ENCODE measurements at places on chromosomes 1 and 21. TPM values are rescaled to one million over a fixed set of nuclear protein-coding genes. Genes with fewer than 3 reads are reported as not detected.

Gene APCS
- not detected for total RNA-seq

Gene CD1B
- total RNA-seq = not detected

Gene CASZ1
- total RNA-seq = 4.1 TPM

Gene ECM1
- total RNA-seq = 3.6 TPM

Gene PTGS2
- total RNA-seq = 1.5 TPM

Gene PERM1
- total RNA-seq = 0.31 TPM

Gene LAPTM5
- total RNA-seq = 0.15 TPM

Gene RBM34
- 67.6 TPM for total RNA-seq

GRCh38 chr1:17596651-17597509 is 57.4 kb downstream of the ARHGEF10L start:
- H3K27me3 ChIP-seq = no peaks in the 10 kb centered on the region
- H3K27ac ChIP-seq = no peak overlapping the region
- H3K4me1 ChIP-seq = peaks cover 13% of the 10 kb centered on the region

DNA sequence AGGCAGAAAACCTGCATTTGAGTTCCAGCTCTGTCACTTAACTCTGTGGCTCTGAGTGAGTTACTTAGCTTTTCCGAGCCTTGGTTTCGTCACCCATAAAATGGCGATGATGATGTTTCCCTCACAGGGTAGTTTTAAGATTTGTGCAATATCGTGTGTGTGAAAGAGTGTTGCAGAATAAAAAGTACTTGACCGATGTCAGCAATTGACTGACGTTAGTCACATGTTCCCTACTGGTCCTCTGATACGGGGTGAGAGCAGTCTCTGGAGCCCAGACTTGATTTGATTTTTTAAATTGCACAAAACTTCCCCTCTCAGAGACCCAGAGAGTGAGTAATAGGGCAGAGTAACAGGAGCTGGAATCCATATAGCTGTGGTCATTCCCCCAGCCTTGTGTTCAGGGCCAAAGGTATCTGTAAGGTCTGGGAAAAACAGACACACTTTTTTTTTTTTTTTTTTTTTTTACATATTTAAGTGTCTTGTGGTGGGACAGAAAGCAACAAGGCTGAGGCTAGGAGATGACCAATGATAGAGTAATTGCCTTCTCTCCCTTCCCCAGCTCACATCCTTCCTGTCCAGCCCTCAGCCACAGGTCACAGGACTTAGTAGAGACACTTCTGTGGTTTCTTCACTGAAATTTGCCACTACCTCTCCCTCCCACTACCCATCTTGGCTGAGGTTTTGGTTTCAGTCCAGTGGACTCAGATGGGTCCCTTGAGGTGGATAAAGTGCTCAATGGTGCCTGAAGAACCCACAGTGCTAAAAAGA is 2.0 kb downstream of the FCER1G start:
- peak overlapping the region; percentile 72 for H3K27ac ChIP-seq
- no peaks in the 10 kb centered on the region for H3K27me3 ChIP-seq
- H3K4me1 ChIP-seq = peaks cover 8% of the 10 kb centered on the region
- no peak overlapping the region for H3K4me3 ChIP-seq

DNA sequence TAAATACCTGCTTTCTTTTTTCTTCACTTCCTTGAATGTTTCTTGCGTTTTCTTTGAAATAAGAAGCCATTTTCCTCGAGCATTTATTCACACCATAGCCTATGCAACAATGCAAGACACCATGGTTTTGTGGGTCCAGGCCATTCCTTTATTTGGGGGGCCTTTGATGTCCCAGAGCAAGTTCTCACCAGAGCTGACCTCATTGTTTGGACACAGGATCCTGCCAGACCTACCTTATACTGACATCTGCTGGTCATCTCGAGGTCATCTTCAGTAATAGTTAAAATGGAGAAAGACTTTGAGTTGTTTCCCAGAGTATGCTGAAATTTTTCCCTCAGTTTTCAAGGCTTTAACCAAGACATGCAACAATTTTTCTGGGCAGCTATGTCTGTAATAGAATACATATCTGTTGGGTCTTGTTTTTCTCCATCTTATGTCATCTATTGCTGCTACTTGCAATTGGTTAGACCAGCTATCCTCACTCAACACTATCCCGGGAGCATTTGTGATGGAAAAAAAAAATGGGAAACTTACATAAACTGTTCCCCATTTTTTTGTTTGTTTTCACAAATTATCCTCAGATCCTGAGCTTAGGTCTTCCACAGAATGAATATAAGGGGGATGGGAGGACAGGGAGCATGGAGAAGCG is 34.0 kb upstream of the BACE2 start:
- H3K4me1 ChIP-seq = peaks cover 2% of the 10 kb centered on the region
- no peak overlapping the region for H3K4me3 ChIP-seq
- no peak for DNase-seq
- H3K27me3 ChIP-seq = peaks cover 4% of the 10 kb centered on the region
- no peak overlapping the region for H3K27ac ChIP-seq
- no peaks in the 10 kb centered on the region for H3K36me3 ChIP-seq

DNA sequence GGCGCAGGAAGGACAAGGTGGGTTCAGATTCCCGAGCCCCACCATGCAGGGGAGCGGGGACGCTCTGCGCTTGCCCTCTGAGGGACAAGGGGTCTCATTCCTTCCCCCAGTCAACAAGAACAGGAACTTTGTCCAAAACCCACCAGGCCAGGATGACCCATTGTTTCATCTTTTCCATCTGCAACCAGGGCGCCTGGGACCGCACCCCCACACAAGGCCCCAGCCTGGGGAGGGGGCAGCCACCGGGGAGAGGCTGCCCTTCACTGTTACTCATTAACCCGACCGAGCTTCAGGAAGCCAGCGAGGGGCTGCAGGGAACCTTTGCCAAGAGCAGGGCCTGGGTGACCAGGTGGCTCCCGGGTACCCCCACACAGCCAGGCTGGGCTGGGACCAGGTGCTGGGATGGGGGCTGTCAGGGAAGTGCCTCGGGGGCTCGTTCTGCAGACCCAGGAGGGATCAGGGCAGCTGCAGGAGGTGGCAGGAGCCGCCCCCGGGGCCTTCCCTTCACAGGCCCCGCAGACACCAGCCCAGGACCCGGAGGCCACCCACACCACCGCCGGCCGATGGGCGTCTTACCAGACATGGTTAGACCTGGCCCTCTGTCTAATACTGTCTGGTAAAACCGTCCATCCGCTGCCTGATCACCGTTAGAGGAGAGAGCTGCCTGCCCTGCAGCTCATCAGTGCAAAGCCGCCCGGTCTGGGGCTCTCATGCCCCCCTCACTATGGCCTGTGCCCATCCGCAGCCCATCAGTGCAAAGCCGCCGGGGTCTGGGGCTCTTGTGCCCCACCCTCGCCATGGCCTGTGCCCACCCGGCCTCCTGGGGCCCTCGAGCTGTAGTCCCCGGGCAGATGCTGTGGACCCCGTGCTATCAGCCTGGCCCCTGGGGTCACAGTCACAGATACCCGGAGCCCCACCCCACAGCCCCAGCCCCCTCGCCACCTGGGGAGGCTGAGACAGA is 4.9 kb upstream of the TTLL10 start:
- H3K27me3 ChIP-seq = peaks cover 4% of the 10 kb centered on the region
- peaks cover 4% of the 10 kb centered on the region for H3K4me1 ChIP-seq
- H3K4me3 ChIP-seq = no peak overlapping the region
- peak; percentile 93 for DNase-seq

DNA sequence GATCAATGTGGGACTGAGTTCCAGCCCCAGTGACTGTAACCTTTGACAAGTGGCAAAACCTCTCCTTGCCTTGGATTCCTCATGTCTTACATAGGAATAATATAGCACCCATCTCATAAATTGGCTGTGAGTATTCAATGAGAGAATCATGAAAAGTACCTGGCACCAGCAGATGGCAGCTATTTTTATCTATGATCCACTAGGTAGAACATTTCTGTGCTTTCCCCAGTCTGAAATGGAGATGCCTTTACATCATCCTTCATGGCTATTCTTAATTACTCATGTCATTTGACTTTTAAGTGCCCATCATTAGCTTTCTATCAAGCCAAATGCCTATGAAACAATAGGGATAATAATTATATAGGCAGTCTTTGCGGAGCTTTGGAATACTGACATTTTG is 130.1 kb downstream of the TGFB2 start:
- no peak for DNase-seq
- peak overlapping the region; percentile 89 for H3K27ac ChIP-seq
- no peak overlapping the region for H3K4me3 ChIP-seq
- H3K27me3 ChIP-seq = no peaks in the 10 kb centered on the region

- no peak for DNase-seq
- H3K4me1 ChIP-seq = peaks cover 47% of the 10 kb centered on the region
- H3K4me3 ChIP-seq = no peak overlapping the region
- no peaks in the 10 kb centered on the region for H3K27me3 ChIP-seq
These were observed 7.3 kb upstream of the IFNGR2 start for GRCh38 chr21:33395891-33396331.

GRCh38 chr1:44775930-44776729 is 790 bp downstream of the RPS8 start:
- no peak for DNase-seq
- H3K4me3 ChIP-seq = peak overlapping the region; percentile 91
- peak overlapping the region; percentile 87 for H3K27ac ChIP-seq
- H3K36me3 ChIP-seq = peaks cover 22% of the 10 kb centered on the region
- H3K27me3 ChIP-seq = no peaks in the 10 kb centered on the region
- peaks cover 35% of the 10 kb centered on the region for H3K4me1 ChIP-seq

- H3K27ac ChIP-seq = no peak overlapping the region
- H3K4me3 ChIP-seq = no peak overlapping the region
- peaks cover 50% of the 10 kb centered on the region for H3K4me1 ChIP-seq
- peaks cover 8% of the 10 kb centered on the region for H3K36me3 ChIP-seq
These were observed 2.4 kb downstream of the DMRTA2 start for GRCh38 chr1:50420689-50421365.

DNA sequence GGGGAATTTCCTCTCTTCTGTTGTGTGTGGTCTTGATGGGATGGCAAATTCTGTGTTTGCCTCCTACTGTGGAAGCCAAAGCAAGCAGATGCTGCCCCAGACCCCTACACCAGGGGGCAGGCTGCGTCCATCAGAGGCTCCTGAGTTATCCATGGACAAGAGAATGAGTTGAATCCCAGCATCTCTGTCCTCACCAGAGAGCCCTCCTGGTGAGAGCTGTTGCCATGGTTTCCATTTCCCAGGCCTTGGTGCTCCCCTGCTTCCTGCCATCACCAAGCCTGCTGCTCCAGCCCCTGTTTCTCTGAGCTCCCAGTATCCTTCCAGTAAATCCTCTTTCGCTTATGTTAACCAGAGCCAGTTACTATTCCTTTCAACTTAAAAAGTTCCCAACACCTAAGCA is 20.4 kb upstream of the GNG12 start:
- H3K27ac ChIP-seq = no peak overlapping the region
- no peaks in the 10 kb centered on the region for H3K36me3 ChIP-seq
- H3K4me3 ChIP-seq = no peak overlapping the region
- H3K27me3 ChIP-seq = no peaks in the 10 kb centered on the region
- peaks cover 28% of the 10 kb centered on the region for H3K4me1 ChIP-seq

DNA sequence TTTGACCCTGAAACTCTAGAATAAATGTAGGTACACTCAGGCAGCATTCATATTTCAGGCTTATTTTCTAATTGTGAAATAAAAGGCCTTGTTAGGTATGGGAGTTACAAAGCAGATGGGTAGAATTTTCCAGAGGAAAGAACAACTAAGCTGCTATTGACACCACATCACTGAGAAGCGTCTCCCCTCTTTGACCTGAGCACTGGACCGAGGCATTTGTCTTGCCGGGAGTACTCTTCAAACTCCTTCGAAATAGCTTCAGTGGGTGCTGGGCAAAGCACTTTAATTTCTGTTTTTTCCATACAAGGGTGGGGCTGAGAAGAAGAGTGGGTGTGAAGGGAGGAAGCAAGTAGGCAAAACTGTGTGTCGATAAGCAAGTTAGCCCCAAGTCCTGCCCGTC is 36.4 kb downstream of the ABCA4 start:
- H3K36me3 ChIP-seq = no peaks in the 10 kb centered on the region
- H3K27me3 ChIP-seq = no peaks in the 10 kb centered on the region
- no peak overlapping the region for H3K4me3 ChIP-seq
- H3K27ac ChIP-seq = no peak overlapping the region
- peaks cover 13% of the 10 kb centered on the region for H3K4me1 ChIP-seq

DNA sequence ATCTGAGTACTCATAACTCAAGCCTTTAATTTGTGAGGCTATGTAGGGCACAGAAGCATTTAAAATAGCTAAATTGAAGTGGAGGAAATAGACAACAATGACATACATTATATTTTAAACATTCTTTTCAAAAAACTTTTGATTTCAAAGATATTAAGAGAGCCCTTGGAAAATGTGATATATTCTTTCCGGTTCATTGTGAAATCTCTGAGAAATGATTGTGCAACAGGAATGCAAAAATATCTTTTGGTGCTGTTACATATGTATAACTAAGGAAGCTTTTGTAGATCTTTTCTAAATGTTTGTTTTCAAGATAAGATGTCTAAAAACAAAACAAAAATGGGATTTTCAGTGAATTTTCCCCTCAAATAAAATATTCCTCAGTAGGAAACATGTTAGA is 185.2 kb downstream of the LEPR start:
- H3K27ac ChIP-seq = no peak overlapping the region
- H3K4me3 ChIP-seq = no peak overlapping the region
- H3K36me3 ChIP-seq = no peaks in the 10 kb centered on the region
- no peaks in the 10 kb centered on the region for H3K27me3 ChIP-seq
- DNase-seq = no peak
- H3K4me1 ChIP-seq = no peaks in the 10 kb centered on the region

DNA sequence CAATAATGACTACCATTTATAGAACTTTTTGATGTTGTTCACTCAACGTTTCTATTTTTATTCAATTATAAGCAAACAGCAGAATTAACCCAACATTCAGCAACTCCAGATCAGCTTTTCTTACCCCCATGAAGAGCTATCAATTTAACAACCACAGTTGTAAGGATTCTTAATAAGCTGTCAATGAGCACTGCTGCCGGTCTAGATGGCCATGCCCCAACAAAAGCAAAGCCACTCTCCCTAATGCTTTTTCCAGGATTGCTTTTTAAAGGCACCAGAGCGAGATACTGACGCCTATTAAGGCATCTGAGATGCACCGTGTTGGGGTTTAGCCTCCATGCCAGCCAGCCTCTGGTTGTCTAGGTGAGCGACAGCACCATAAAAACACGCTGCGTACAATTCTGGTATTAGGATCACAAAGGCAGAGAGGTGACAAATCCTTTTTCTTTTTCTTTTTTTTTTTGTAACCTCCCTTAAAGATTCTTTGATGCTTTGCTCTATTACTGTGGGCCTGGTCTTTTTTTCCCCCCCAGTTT is 39.5 kb downstream of the PTPRC start:
- H3K4me3 ChIP-seq = no peak overlapping the region
- peaks cover 20% of the 10 kb centered on the region for H3K4me1 ChIP-seq
- no peaks in the 10 kb centered on the region for H3K27me3 ChIP-seq
- H3K36me3 ChIP-seq = no peaks in the 10 kb centered on the region
- no peak overlapping the region for H3K27ac ChIP-seq
- no peak for DNase-seq

- H3K27me3 ChIP-seq = no peaks in the 10 kb centered on the region
- H3K4me3 ChIP-seq = no peak overlapping the region
- H3K4me1 ChIP-seq = peaks cover 4% of the 10 kb centered on the region
- no peak for DNase-seq
- H3K36me3 ChIP-seq = peaks cover 22% of the 10 kb centered on the region
These were observed 8.1 kb upstream of the SLC25A34 start for GRCh38 chr1:15727866-15728534.

Data from chondrocyte (in vitro differentiated cells).